ENCODE measurements at places on chromosomes 2 and 18. TPM values are rescaled to one million over a fixed set of nuclear protein-coding genes. Genes with fewer than 3 reads are reported as not detected.

Gene RAPGEF4
- 14.3 TPM for polyA plus RNA-seq

Gene BZW1
- 267 TPM for polyA plus RNA-seq

Gene CTDP1
- 51.0 TPM for polyA plus RNA-seq

Gene MYO3B
- 3.5 TPM for polyA plus RNA-seq

Gene MROH2A
- polyA plus RNA-seq, result 5.1 TPM

Gene DYNAP
- not detected for polyA plus RNA-seq

Gene WNT6
- 2.7 TPM for polyA plus RNA-seq

Gene RESP18
- 1.4 TPM for polyA plus RNA-seq

Gene FAM237A
- 3.7 TPM for polyA plus RNA-seq

Gene EML6
- 7.6 TPM for polyA plus RNA-seq

Gene ZNF516
- 79.0 TPM for polyA plus RNA-seq

Gene KCNIP3
- 23.9 TPM for polyA plus RNA-seq

Gene CYTIP
- polyA plus RNA-seq, result 3.9 TPM

Gene SNORC
- 7.3 TPM for polyA plus RNA-seq

Gene PLGLB1
- polyA plus RNA-seq, result 1.1 TPM

Gene UGT1A10
- 0.29 TPM for polyA plus RNA-seq

Gene CCT7
- 459 TPM for polyA plus RNA-seq

Gene SOX11
- polyA plus RNA-seq, result 0.05 TPM

Gene TMEM37
- polyA plus RNA-seq, result 9.0 TPM

Gene SERPINB12
- 1.1 TPM for polyA plus RNA-seq

Gene GCG
- not detected for polyA plus RNA-seq

Gene WIPF1
- 16.9 TPM for polyA plus RNA-seq

Gene TRIM43
- 0.34 TPM for polyA plus RNA-seq

Gene PRKAG3
- polyA plus RNA-seq, result 0.40 TPM
